ENCODE measurements at places on chromosomes 12 and 14.
A peak's percentile ranks its signal among the peaks of the same experiment; 100 is the strongest.

- no peak for DNase-seq
These were observed 190.2 kb upstream of the HMGA2 start for GRCh38 chr12:65634061-65634460.

DNA sequence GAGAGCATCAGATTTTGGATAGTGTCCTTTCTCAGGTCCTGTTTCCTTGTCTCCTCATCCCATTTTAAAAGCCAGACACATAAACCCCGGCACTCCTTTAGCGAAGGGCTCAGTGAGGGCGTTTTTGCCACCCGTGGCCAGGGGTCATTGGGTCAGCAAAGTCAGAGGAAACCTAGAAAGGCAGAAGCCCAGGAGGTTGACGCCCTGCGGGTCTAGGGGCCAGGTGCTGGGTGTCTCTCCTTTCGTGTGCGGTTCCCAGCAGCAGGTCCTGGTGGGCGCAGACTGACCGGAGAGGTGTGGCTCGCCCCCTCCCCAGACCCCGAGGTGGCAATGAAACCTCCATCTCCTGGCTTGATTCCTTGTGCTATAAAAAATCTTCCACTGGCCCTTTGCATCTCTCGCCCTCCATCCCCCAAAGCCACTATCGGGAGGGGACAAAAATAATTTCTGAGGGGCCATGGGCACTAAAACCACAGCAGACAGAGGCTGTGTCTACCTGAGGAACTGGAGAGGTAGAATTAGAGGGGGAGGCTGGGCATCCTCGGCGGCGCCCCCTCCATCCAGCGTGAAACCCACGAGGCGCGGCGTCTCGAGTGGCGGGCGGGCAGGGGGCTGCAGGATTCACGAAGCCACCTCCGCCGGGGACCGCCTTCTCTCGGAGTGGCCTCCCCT, 858 bp upstream of the FRMD6 start:
- no peak for DNase-seq

GRCh38 chr12:65152012-65152411, 17.4 kb upstream of the LEMD3 start:
- no peak for DNase-seq

GRCh38 chr12:54376596-54376995, 7.9 kb downstream of the ZNF385A start:
- no peak for DNase-seq

DNA sequence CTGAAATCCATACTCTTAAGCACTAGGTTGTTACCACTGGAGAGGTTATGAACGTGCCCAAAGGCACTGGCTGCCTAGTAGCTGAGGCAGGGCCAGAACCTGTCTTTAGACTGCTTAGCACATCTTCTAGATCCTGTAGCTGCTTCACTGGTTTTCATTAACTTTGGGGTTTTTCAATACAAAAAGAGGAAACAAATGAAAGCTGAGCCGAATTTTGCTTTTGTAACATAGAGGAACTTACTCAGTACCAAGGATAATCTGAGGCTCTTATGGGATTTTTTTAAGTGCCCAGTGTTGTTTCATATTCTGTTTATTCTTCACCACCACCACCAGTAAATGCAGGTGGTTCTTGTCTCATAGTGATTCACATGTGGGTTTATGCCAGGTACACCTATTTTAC, 396.1 kb downstream of the RAD51B start:
- DNase-seq: no peak

DNA sequence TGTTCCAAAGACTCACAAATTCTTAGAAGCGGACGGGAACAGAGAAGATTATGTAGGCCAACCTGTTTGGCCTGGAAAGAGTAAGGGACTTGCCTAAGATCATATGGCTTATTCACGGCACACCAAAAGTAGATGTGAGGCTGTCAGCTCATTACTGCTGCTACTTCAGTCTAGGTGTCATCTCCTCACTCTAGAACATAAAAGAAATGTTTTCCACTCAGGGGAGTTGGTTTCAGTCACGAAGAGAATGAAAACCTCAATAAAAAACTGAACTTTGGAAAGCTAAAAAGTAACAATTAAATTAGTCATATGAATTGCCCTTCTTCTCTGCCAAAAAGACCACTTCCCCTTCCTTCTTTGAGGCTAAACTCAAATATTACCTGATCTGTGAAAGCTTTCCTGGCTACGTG, 658 bp upstream of the CEP128 start:
- no peak for DNase-seq

GRCh38 chr12:86349196-86349595, 93.0 kb upstream of the MGAT4C start:
- no peak for DNase-seq

DNA sequence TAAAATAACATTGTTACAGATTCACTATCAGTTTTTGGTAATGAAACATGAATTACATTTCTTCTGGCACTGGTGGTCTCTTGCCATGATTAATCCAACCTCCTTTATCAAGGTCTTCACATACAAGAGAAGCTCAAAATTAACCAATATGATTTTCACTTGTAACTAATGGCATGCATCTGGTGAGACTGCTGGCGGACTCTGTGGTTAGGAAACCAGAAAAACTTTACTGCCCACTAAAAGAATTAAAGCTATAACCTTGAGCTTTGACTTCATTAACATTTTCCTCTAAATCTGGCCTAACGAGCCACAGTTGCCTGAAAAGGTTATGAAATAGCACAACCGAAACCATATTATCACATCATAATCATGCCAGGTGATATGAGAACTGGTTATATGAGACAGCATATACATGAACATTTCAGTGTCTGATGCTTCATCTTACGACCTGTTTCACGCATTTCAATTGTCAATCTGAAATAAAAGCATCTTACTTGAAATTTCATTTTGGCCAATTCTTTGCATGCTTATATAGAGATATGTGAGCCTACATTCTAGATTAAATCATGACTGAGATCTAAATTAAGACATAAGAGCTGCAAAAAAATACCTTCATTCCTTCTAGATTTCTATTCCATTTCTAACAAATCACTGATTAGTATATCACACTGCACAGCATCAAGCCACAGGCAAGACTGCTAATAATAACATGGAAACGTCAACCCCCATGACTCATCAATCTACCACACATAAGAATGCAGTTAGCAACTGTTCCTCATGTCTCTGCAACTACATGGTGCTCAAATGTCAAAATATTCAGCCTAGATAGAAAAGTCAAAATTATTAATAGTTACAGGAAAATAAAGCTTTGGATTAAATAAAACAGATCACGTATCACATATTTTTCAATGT, 89.3 kb downstream of the OSBPL8 start:
- peak; percentile 26 for DNase-seq

DNA sequence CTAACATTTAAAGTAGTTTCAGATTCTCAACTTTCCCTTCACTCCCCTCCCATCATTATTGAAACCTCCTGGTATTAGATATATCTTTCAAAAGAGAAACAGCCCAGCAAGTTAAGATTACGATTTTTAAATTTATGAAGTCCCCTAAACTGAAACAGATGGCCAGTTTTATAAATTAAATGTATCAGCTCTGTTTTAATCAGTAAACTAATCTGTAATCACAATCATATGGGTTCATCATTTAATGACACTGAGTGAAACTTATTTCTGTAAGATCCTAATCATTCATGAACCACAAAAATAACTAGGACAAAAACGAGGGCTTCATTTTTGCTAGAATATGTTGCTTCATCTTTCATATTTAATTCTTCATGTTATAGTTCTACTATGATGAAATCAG, 137.8 kb downstream of the EPS8 start:
- no peak for DNase-seq

GRCh38 chr12:42360747-42361403, 34.9 kb downstream of the PPHLN1 start:
- no peak for DNase-seq

GRCh38 chr12:100959481-100959880, 164.9 kb downstream of the ANO4 start:
- peak; percentile 18 for DNase-seq

DNA sequence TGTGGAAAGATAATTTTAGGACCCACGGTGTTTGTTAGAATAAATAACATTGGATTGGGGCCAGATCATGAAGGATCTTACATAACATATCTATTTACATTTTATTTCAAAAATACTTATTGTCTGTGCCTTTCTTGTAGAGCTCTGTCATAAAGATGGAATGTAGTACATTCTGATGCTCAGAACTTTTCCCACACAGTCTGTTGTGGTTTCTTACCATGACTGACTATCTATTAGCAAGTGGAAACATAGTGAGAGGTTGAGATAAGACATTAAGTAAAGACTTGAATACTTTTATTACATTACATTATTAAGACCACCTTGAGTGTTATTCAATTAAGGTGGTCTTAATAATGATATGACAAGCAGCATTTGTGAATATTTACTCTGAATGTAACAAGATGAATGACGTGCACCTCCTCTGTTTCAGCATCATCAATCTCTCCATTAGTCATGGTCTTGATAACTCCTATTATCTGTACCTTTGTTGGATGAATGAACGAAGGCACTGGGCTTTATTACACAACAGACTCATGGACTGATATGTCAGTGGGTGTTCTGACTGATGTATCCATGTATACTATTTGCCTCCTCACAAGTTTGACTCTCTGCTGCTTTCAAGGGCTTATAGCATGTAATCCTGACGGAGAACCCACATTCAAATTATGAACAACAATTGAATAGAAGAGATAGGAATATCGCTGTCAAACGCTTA, 883.0 kb upstream of the FLRT2 start:
- DNase-seq: no peak

DNA sequence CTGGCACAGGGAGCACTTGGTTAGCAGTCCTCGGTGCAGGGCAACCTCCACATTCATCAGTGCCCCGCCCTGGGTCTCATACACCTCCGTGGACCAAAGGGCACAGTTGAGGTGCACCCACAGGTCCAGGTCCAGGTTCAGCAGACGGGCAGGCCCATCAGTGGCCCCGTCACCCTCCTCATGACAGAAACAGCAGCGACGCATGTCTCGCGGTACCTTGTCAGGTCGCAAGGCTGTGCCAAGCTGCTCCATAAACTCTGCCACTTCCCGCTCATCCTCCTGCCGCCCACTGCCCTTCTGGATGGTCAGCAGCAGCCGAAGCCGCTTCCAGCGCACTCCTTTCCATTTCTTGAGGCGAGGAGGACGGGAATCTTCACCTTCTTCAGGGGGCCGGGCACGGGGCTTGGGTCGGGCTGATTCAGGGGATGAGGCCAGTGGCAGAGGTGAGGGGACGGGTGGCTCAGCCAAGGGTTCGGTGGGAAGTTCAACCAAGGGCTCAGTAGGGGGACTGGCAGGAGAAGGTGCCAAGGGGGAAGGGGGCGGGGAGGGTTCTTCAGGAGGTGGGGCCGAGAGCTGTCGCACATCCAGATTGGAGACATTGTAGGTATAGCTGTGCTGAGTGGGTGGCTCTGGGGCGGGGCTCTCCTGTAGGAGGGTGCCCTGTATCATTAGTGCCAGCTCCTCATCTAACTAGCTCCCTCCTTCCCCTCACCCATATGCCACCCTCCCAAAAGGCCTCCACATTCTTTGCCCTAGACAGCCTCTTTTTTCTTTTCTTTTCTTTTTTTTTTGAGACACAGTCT, 8.3 kb upstream of the PRKAG1 start:
- no peak for DNase-seq

DNA sequence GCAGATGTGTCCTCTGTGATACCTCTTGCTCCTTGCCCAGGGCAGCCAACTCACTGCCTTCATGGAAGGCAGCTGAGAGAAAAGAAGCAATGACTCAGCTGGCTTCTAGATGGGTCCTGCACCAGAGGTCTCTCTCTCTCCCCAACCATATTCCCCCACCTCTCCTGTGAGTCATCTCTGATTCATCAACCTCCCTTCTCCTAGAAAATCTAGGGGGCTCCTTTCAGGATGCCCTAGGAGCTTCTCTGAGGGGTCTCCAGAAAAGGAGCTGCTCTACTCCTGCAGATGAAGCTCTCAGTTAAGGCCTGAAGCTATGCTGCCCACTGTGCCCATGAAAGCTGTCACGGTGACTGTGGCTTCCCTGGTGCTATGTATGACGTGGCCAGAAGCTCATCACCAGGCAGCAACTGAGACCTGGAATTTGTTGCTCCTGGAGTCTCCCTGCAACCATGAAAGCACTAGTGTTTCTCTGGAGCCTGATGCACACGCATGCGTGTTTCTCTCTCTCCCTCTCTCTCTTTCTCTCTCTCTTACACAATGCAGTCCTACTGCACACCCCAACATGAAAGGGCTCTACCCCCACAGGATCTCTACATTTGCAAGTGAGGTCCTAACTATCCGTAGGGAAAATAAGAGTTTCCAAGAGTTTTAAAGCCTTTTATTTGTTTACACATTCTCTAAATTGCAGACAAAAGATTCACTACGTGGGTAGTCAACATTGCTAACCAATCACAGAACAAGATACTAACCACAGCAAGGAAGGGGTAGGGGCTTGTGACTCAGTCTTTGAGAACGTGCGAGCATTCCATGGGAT, 285.3 kb downstream of the DPF3 start:
- DNase-seq: peak; percentile 83

GRCh38 chr12:119676022-119676421, 8.1 kb downstream of the PRKAB1 start:
- no peak for DNase-seq

GRCh38 chr14:42804141-42804540, 1197.5 kb downstream of the LRFN5 start:
- DNase-seq: no peak

GRCh38 chr12:1443421-1444141, 150.8 kb downstream of the FBXL14 start:
- DNase-seq: peak; percentile 42

DNA sequence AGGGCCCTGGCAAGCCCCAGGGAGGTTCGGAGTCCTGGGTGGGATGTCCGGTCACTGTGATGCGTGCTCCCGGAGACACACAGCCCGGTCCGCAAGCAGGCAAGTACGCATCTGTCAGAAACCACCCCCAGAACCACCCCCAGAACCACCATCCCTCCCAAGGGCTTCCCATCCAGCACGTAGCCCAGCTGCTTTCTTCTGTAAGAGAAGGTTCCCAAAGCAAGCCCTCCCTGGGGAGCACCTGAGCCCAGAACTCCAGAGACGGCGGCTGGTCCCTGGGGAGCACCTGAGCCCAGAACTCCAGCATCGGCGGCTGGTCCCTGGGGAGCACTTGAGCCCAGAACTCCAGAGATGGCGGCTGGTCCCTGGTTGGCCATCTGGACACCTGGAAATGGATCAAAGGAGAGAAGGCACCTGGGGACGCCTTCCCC, 2.6 kb upstream of the FBRSL1 start:
- DNase-seq: no peak

DNA sequence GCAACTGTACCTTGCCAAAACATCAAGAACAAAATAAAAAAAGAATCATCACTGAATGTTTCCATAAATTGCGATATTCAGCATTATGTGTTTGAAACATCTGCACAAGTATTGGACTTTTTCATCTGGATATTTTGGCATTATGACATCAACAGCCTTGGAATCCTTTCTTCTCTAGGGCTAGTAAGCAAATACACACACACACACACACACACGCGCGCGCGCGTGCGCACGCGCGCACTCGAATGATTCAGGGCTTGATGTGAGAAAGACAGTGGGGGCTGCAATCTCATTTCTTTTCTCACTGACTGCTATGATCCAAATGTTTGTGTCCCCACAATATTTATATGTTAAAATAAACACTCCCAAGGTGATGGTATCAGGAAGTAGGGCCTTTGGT, 90.0 kb upstream of the SLC38A4 start:
- DNase-seq: no peak

GRCh38 chr14:100093319-100093718, 28.1 kb downstream of the EVL start:
- DNase-seq: no peak

GRCh38 chr14:74161526-74162158, 76.9 kb downstream of the LIN52 start:
- no peak for DNase-seq
